ENCODE measurements at places on chromosomes 6 and 20.

- no peak for DNase-seq
Observed at GRCh38 chr6:17601386-17601703, 1.2 kb downstream of the FAM8A1 start.

DNA sequence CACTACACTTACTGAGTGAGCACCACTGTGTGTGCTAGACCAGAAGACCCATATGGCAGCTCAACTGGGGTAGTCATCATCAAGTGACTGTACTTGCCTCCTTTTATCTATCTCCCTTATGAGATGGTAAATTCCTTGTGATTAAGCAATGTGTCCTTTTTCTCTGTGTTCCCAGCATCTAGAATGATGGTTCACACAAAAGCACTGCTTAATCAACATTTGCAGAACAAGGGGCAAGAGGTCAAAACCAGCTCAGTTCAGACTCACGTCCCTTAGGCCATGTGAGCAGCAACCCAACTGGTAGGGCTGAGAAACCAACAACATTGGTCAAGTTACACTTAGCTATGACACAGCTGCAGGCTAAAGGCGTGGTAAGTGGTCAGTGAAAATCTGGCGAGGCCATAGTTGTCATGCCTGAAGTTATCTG is 10.0 kb downstream of the TRAM2 start:
- no peak for DNase-seq

GRCh38 chr6:113619077-113619476 is 238.1 kb upstream of the MARCKS start:
- DNase-seq, result no peak

GRCh38 chr6:34901930-34902329 is 12.9 kb downstream of the ANKS1A start:
- DNase-seq, result no peak

- no peak for DNase-seq
Observed at GRCh38 chr6:113451049-113451448, 406.1 kb upstream of the MARCKS start.

- DNase-seq, result no peak
Observed at GRCh38 chr6:28675600-28675999, 149.9 kb downstream of the GPX5 start.

GRCh38 chr20:34781220-34781619 is 44.2 kb downstream of the NCOA6 start:
- DNase-seq, result no peak

DNA sequence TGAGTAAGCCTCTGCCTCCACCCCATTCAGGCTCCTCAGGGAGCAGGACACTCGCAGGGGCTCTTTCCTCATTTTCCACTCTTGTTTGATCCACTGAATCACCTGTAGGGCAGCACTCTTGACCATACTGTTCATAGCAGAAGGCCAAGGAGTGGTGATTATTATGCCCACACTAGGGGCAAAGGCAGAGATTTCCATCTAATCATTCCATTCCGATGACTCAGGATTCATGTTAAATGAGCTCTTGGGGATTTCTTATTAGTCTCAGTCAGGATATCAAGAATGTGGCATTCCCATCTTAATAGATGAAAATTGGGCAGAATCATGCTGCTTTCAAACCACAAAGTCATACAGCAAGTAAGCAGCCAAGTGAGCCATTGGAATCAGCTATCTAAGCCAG is 101.9 kb upstream of the MOCS1 start:
- no peak for DNase-seq

DNA sequence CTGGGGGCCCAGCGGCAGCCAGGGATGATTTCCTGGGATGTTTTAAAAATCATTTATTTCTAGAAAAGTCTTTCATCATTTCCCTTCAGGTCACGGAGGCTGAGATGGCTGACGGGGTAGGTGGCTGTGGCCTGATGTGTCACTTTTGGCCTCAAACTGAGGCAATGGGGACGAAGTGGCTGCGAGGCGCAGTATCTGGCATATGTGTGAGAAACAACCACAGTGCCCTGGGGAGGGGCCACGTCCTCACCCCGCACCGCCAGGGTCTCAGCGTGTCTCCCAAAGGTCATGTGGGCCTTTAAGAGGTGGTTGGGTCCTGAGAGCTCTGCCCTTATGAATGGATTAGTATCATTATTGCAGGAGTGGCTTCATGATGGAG is 120.0 kb downstream of the CEBPB start:
- no peak for DNase-seq

DNA sequence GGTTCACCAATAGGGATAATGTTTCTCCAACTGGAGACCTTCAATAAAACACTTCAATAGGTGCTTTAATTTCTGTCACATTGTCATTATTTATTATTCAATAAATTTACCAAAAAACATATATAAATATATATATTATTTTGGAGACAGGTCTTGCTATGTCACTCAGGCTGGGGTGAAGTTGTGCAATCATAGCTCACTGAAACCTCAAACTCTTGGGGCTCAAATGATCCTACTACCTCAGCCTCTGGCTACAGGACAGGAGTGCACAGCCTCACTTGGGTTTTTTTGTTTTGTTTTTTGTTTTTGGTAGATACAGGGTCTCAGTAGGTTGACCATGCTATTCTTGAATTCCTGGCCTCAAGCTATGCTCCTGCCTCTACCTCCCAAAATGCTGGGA is 9.9 kb downstream of the SMLR1 start:
- no peak for DNase-seq

DNA sequence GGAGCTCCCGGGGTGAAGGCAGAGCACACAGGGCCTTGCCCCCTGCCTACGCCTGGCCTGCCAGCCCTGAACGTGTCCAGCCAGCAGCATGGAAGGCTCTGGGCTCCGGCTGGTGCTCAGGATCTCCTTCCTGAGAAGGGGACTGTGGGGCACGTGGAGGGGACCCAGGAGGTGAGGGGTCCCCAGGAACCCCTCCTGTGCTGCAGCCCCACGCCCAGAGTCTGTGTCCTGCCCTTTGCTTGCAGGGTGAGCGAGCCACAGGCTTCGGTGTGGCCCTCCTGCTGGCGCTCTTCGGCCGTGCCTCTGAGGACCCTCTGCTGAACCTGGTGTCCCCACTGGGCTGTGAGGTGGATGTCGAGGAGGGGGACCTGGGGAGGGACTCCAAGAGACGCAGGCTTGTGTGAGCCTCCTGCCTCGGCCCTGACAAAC is 22.3 kb downstream of the NPEPL1 start:
- DNase-seq, result no peak

DNA sequence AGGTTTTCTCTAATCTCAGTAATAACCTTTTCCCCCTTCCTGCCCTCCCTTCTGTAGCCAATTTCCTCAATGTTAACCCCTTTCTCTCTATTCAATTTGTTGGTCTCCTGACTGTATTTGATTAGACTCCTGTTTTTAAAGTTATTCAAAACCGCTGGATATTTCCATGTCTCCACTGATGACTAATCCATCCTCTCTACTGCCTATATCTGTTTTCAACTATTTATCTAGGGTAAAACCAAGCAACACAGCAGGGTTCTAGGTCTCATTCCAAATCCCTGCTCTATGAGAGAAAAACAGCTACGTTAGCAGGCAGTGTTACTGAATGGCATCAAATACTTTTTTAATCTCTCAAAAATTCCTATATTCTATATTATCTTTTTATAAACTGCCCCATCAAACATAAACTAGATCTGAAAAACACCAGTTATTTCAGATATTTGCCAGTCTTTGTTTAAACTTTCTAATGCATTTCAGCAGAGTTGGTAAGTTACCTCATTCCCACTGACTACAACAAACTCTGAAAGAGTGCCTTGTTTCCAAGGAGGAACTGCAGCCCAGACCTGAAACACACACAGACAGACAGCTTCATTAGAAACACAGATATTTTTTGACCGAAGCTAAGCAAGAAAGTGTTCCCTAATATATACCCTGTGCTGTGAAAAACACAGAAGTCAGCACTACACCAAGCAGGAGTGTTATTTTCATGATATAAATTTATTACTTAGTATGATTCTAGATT is 8.2 kb downstream of the RTN4IP1 start:
- no peak for DNase-seq

DNA sequence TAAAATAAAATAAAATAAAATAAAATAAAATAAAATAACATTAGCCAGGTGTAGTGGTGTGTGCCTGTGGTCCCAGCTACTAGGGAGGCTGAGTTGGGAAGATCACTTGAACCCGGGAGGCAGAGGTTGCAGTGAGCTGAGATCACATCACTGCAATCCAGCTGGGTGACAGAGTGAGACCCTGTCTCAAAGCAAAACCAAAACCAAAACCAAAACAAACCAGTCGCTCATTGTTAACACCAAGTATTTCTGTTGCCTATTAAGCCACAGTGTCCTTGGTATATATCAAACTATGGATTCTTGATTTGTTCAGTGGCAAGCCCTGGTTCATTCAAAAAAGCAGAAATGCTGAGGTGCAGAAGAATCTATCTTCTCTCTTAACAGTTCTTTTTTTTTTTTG is 65.7 kb downstream of the PYGB start:
- DNase-seq, result no peak

- peak; percentile 54 for DNase-seq
Observed at GRCh38 chr6:28953585-28954258, 29.9 kb upstream of the TRIM27 start.

- DNase-seq, result no peak
Observed at GRCh38 chr6:142429195-142429594, 127.4 kb downstream of the ADGRG6 start.

DNA sequence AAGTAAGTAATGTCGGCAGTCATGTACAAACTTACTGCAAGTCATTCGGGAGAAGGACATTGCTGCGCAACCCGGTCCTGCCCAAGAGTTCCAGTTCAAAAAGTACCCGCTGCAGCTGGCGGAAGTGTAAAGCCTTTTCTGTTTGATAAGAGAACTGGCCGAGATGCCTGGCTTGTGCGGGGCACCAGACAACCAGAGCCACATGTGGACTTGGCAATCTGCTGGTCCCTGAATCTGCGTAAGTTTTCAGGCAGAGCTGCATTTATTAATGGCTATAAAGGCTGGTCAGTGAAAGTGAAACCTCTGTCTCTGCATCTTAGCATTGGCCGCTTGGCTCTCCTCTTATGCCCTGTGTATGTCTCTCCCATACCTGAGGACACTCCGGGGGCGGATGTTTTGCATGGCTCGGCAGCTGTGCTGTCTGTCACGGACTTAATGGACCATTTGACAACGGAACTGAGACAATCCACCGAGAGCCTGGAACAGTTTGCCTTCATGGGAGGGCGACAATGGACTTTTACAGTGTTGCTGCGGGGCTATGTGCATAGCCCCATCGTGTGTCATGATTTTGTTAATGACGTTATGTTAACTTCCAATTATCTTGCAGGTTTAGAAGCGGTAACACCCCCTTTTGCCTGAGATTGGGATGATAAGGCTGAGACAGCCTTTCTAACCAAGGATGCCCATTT is 19.8 kb upstream of the RGS17 start:
- peak; percentile 57 for DNase-seq

GRCh38 chr6:15577550-15578171 is 85.2 kb downstream of the DTNBP1 start:
- DNase-seq, result no peak

DNA sequence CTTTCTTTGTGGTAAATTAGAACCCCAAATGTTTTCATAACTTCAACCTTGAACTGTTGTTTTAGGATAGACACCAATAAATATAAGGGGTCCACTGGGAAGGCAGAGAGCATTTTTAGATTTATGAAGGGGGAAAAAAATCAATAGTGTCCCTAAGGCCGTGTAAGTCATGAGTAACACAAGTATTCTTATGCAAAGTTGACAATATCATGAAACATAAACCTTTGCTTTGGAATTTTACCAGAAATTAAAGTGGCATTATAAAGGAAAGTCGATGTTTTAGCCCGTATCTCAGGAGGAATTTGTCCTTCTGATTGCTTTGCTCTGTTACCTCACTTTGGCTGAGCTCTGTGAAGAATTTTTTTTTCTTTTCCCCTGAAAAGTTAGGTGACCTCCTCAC is 394.9 kb upstream of the FLRT3 start:
- DNase-seq, result no peak

GRCh38 chr20:45727044-45727443 is 4.9 kb downstream of the SPINT4 start:
- no peak for DNase-seq

DNA sequence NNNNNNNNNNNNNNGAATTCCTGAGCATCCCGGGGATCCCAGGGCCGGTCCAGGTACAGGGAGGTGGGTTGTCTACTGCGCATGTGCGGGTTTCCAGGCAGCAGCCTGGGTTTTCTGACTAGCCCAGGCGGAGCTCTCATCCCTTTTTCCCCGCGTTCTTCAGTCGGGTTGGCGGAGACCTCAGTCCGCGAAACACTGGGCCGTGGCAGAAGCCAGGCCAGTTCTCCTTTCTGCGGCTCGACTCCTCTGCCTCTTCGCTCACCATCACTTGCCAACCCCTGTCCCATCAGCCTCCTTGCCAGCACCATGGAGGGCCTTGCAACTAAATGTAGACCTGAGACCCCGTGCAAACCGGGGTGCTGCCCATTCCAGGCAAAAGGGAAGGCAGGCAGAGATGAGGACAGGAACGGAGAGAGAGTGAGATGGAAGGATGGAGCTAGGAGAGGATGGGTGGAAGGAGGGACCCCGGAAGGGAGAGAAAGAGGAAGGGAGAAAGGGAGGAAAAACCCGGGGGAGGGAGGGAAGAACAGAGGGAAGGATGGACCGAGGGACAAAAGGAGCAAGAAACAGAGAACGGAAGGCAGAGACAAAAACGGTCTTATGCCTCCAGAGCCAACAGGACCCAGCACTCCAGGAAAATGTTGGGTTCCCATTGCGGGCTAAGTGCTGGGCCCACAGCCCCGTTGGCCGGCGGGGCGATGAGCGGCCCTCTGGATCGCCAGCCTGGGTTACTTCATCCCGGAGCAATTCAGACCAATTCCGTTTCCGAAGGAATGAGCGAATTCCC is 445.4 kb upstream of the DEFB115 start:
- DNase-seq, result peak; percentile 16

DNA sequence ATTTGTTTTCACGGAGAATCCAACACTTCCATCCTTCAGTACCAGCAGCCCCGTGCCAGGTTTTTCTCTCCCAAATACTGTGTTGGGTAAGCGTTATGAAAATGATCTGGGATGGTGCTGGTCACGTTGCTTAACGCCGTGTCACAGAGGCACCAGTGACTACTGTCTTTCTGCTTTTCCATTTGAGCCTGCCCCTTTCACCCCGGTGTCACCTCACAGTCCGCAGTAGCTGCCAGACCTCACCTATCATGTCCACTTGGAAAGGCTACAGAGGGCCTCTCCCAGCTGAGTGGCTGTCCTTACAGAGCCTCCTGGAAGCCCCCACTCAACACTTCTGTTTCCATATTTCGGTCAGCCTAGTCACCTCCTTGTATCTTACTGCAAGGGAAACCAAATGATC is 176.5 kb upstream of the ARID1B start:
- no peak for DNase-seq

All from NCI-H2081 (cell line).